ENCODE measurements at places on chromosomes 12 and 14.

DNA sequence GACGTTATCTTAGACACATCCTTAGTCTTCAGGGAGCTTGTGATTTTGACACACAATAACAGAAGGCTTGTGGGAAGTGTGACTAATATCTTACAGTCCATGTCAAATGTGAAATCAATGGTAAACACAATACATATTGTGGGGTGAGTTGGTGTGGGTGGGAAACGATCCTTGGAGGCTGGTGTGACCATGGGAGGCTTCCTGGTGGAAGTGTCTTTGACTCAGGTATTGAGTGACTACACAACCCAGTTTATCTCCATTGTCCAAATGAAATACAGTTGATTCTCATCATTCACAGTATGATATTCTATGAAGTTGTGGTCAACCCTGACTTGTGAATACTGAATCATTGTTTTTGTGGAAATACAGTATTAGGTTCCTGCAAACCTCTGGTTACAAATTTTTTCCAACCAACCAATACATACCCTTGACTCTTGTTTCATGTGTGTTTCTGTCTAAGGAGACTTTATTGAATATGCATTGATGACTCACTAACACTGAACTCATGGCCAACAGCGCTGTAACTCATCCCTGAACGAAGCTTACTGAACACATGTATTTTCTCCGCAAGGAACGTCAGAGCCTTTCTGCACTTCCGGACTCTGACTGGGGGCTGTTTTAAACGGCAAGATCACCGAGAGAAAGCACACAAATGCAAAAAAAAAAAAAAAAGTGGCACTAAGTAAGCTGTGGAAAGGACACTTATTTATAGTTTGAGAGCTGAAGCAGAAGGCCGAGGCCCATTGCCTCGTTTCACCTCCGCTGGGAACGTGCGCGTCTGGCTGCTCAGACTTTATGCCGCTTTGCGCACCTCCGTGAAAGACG, 59.0 kb downstream of the CLMN start:
- no peak for DNase-seq

DNA sequence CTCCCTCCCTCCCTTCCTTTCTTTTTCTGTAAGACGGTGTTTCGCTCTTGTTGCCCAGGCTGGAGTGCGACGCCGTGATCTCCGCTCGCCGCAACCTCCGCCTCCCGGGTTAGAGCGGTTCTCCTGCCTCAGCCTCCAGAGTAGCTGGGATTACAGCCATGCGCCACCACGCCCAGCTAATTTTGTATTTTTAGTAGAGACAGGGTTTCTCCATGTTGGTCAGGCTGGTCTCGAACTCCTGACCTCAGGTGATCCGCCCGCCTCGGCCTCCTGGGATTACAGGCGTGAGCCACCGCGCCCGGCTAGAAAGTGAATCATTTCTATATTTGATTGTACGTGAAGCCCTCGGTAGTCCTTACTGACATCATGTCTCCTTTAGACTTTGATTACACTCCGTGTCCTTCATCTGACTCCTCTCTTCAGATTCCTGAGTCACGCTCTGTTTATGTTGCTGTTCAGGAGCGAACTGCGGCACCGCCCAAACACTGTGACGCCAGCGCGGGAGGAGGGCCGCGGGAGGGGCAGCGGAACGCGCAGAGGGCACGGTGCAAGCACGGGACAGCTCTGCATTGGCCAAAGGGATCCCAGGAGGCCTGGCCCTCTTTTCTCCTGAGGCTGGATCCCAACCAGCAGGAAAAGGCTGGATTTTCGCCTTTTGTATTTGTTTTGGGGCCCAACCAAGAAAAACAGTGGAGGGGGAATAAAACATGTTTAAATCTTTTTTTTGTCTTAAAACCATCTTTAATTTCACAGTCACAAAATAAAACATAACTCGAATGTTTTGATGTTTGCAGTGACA, 538 bp upstream of the GABARAPL1 start:
- no peak for DNase-seq

- no peak for DNase-seq
Measured at GRCh38 chr12:20028033-20028432, 340.3 kb upstream of the PDE3A start.

DNA sequence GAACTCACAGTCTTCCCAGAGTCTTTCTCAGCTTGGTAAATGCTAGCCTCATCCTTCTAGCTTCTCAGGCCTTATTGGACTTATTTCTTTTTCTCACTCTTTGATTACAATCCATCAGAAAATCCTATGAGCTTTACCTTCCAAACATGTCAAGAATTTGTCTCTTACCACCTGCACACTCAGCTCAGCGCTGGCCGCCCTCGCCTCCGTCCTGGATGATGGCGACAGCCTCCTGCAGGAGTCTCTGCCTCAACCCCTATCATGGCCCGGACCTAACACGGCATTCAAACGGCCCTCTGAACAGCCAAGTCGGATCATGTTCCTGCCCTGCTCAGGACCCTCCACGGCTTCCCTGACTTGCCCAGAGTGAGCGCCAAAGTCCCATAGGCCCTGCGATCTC, 333.1 kb upstream of the FKBP4 start:
- DNase-seq = no peak

GRCh38 chr14:99946652-99947489, 118.4 kb upstream of the EVL start:
- DNase-seq = no peak

DNA sequence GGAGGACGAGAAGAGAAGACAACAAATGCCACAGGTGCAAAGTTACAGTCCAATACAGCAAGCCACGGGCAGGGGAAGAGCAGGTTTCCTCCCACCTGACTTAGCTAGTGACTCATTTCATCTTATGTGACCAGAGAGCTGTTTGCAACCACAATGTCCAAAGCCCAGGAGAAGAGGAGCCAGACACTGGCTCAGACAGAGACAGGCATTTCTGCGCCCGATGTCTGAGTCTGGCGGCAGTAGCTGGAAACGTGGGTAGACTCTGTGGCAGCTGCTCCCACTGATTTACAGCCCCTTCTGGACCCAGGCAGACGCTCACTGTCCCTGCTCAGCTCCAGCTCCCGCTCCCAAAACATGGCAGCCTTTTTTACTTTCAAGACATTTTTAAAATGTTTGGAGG, 60.0 kb downstream of the CHGA start:
- DNase-seq = no peak

DNA sequence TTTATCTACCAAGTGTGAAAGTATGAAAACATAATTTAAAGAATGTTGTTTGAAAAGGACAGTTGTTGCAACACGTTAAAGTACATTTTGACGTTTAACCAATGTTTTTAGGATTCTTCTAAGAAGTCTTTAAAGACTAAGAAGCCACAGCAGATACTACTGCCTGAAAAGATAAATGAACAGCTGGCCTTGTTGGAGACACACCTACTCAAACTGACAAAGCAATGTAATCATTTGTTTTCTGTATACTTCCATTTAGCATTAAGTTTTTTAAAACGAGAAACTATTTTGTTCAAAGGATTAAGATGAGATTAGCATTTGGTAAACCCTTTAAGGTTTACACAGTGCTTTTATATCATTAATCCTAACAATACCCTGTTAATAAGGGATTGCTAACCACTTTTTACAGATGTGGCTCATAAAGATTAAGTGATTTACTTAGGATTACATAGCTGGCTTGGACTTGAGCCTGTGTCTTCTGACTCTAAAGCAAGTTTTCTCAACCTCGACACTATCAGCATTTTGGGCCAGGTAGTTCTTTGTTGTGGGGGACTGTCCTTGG, 134.4 kb downstream of the CFAP54 start:
- DNase-seq = no peak

DNA sequence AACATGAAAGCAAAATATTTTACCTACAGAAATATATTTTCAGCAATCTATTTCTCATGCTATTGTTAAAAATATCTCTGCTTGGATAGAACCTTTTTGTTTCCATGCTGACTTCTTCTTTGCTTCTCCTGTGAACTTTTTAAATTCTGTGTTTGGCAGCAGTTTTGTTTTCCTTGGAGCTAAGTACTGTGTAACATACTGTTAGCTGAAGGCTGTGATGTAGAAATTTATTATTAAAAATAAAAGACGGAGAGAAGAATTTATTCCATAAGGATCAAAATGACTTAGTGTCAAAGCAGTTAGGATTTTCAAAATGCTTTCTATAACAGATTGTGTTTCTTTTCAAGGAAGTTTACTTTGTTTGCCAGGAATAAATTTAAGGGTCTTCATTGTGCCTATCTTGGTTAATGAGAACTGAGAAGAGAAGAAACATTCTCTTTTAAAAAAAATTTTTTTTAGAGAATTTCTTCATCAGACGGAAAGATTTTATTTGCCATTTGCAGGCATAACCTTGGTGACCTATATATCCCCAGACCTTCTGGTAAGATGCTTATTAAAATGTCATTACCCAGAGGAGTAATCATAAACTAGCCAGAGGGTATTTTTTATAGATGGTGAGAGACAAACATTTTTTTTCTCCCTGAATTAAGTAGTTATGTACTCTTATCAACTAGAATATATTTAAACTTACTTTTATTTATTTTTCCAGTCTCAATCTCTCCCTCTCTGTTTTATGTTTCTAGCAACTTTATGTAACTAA, 147.1 kb upstream of the SLCO1C1 start:
- DNase-seq = no peak

DNA sequence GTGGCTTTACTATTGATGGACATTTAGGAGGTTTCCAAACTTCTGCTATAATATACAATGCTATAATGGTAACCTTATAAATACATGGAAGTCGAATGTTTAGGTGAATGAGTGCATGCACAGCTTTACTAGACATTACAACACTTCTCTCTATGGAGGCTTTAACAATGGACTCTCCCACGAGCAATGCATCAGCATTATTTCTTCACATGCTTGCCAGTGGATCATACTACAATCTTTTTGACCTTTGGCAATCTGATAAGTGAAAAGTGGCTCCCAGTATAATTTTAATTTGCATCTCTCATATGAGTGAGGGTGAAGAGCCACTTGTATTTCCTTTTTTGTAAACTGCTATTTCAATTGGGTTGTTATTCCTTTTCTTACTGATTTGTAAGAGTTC, 18.2 kb downstream of the RDH12 start:
- DNase-seq = no peak

DNA sequence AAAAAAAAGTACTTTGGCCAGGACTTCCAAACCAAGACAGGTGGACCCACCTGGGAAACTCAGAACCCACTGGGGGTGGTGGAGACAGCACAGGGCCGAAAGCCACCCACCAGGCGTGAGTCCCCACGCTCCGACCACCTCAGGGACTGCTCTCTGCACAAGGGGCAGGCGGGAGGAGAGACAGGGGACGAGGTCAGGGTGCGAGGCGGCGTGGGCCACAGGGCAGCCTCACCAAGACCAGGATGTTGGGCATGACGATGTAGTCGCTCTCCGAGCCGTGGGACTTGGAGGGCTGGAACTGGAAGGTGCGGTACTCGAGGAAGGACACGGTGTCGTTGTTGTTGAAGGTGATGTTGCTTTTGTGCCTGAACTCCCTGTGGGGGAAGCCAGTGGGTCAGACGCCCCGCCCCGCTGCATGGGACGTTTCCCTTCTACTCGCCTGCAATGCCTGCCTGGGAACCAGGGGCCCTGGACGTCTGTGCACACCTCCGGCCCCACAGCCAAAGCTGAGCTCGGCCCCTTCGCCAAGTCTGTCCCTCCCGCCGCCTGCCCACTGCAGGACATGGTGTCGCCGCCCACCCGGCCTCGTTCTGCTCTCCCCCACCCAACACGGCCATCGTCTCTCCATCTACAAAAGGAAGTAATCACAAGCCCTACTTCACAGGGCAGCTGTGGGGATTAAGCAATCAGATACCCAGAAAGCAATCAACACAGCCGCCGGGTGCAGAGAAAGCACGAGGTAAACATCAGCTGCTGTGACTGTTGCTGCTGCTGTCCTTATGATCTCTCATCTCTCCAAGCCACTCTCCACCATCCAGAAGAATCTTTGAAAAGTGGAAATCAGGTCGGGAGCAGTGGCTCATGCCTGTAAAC, 48.7 kb downstream of the SCARB1 start:
- no peak for DNase-seq

DNA sequence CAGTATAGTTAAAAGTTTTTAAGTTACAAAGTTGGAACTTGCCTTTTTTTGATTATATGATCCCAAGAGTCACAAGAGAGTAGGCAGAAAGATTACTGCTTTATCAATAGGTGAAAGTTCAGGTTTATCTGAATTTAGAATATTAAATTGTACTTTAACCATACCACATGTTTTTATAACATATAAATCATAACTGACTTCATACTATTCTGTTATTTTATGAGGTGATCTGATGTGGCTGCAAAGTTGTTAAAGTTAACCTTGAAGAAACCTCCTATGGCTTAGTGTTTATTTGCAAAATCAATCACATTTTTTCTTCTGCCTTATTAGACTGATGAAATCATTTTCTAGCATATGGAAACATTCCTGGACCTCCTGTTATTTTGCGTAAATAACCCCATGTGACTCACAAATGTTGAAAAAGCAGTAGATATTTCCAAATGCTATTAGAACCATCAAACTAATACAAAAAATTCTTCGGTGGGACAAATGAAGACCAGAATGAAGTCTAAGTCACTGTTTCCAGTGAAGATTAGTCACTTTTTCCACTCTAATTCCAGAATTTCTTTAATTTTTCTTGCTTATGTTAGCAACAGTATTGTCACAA, 132.1 kb downstream of the RAD51B start:
- no peak for DNase-seq

GRCh38 chr12:9079883-9080675, 35.6 kb downstream of the A2M start:
- DNase-seq = no peak

DNA sequence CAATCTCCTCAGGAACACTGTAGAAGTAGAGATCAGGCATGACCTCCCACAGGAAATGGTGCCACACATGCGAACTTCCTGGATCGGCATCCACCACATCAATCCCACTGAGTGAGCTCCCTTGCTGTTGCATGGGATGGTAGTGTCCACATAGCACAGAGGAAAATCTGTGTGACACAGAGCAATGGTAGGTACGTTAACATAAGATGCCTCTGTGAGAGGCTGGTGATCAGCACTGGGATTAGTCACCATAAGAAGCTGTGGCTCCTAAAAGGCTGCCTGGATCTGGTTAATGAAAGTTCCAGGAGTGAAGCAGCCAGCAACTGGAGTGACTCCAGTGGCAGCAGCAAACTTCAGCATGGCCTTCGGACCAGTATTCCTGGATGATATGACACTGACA, 21.8 kb downstream of the WDHD1 start:
- DNase-seq = no peak

- DNase-seq = no peak
Measured at GRCh38 chr14:66056926-66057552, 429.1 kb upstream of the CCDC196 start.
